ENCODE measurements at places on chromosomes 4 and X.

DNA sequence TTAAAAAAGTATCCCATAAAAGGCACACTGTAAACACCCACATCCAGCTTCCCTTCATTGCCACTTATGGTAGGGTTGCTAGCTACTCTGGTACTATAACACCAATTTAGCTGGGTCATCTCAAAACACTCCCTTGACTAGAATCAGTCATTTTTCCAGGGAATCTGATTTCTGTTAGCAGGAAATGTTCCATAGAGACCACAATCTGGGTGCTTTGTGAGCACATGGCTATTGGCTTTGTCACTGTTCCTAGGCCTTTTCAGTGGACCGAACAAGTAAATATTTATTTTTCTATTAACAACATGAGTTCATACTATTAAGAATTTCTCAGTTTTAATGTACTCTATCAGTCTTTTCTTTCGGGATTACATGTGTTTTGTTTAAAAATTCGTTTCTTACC, 404.7 kb upstream of the GNPDA2 start:
- no peak for DNase-seq

DNA sequence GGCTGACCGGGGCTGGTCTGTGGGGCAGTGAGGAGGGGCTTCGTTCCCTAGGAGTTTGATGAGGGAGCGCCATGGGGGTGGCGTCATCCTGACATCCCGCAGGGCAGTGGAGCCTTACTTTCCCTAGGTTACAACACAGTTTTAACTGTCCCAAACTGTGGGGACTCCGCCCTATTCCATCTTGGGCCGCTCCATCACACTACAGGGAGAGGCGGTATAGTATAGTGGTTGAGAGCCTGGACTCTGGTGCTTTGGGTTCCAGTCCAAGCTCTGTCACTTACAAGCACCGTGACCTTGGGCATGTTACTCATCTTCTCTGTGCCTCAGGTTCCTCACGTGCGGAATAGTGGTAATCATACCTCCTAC, 44.2 kb downstream of the ZNF185 start:
- DNase-seq, result peak; percentile 24

DNA sequence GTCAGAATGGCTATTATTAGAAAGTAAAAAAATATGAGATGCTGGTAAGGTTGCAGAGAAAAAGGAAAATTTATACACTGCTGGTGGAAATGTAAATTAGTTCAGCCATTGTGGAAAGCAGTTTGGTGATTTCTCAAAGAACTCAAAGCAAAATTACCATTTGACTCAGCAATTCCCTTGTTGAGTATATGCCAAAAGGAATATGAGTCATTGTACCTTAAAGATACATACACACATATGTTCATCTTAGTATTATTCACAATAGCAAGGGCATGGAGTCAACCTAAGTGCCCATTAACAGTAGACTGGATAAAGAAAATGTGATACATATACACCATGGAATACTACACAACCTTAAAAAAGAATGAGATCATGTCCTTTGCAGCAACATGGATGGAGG, 148.2 kb downstream of the COMMD8 start:
- DNase-seq, result no peak

GRCh38 chr4:153603258-153603657, 80.8 kb upstream of the TLR2 start:
- no peak for DNase-seq

- no peak for DNase-seq
Observed at GRCh38 chr4:88661739-88662138, 35.9 kb downstream of the NAP1L5 start.

DNA sequence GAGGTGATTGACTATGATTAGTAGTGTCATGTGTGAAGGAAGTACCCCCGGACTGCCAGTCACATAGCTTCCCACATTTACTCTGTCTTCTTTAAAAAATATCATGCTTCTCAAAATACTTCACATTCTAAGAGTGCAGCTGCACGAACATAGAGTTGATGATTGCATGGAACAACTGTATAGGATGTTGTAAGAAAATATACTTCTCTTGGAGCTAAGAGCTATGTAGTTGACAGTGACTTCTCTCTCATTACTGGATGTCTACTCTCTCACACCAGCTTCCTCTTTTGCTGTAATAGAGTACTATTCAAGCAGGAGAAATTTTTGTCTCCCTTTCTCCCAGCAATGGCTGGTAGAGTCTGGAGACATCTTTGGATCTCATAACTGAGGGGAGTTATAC, 99.4 kb upstream of the PUDP start:
- peak; percentile 79 for DNase-seq

DNA sequence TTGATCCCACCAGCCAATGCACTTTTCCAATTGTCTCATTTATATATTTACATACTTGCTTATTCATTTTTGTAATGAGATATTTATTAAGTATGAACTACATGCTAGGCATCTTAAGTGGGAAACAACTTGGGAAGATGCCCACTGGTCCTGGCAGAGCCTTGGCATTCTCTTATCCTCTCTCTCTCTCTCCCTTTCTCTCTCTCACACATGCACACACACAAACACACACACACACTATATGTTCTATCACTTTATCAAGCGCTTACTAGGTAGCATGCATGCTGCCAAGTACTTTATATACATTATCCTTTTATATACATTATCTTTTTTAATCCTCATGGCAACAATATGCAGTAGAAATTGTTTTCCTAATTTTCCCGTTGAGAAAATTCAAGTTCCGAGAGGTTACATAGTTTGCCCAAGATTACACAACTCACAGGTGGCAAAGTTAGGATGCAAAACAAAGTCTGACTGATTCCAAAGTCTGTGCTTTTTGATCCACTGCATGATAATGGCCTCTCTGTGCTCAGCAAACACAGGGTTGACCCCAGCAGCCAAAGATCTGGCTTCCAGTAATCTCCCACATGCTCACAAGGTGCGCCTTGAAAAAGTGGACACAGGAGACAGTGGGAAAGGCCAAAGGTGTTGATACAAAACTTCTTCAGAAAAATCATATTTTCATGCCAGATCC, 173.1 kb upstream of the KLF3 start:
- no peak for DNase-seq

- no peak for DNase-seq
Observed at GRCh38 chr4:185654965-185655554, 119.8 kb upstream of the PDLIM3 start.
